ENCODE measurements at places on chromosomes 7 and 10.

DNA sequence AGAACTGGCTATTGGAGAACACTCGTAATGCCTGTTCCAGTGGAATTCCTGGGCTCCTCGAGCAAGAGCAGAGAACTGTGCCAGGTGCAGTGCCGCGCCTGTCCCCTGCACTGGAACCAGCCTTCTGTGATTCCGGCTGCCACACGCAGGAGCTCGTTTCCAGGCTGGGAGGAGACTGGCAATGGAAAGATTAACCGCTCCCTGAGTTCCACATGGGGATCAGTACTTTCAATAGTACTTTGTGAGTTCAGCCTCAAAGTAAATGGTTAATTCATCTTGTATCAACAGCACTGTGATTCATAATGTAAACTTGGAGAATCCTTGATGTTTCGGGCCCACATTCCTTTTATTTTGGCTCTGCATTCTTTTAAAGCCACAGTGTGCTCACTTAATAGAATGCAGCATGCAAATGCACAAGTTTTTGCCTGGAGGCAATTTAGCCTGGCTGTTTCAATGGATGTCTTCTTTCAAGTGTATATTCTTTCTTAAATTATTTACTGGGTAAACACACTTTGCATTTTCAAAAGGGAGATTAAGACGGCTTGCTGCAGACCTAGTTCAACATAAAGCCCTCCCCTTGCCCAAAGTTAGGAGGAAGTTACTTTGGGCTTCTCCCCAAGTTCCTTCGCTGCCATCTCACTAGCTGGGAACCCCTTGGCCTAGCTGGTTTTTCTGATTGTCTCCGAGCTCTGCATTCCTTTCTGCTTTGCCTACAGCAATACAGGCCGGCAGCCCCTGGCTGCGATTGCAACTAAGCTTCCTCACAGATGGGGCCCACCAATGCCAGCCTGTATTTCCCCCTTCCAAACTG, 138.1 kb upstream of the TCF7L2 start:
- no peak for DNase-seq

DNA sequence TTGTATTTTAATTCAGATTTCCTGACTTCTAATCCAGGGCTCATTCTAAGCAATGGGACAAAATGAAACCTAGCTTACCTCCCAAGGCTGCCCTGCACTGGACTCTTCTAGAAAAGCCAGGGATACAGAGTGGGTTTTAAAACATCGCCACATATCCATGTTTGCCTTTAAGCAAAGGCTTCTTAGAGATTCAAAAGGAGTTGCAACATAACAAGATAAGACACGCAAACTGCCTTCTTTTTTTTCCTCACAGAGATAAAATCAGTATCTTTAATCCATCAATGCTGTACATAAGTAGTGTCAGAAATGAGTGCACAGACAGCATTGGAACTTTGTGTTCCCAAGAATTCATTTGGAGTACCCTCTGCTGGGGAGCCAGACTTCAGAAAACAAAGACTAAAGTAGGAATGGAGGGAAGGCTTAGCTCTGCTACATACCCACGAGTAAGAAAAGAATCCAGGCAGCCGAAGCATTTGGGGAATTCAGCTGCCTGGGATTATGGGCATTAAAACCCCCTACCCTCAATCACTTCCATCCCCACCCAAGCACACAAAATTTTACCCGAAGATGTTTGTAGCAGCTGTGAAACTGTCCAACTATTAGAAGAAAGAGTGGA, 427.8 kb downstream of the ARL4A start:
- DNase-seq: no peak

DNA sequence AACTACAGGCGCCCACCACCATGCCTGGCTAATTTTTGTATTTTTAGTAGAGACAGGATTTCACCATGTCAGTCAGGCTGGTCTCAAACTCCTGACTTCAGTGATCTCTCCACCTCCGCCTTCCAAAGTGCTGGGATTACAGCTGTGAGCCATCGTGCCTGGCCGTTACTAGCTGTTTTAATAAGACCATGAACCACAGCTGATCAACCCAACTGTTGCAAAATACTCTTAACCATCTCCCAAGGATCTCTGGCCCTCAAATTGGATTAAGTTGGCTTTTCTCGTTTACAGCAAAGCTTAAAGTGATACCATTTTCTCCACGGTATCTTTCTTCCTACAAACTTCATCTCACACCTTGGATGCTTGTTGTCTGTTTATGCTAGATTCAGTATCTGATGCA, 18.3 kb downstream of the ZFAND2A start:
- DNase-seq: no peak

GRCh38 chr7:26159243-26159642, 7.2 kb downstream of the NFE2L3 start:
- DNase-seq: no peak

GRCh38 chr10:76017733-76018433, 586.5 kb downstream of the LRMDA start:
- no peak for DNase-seq

DNA sequence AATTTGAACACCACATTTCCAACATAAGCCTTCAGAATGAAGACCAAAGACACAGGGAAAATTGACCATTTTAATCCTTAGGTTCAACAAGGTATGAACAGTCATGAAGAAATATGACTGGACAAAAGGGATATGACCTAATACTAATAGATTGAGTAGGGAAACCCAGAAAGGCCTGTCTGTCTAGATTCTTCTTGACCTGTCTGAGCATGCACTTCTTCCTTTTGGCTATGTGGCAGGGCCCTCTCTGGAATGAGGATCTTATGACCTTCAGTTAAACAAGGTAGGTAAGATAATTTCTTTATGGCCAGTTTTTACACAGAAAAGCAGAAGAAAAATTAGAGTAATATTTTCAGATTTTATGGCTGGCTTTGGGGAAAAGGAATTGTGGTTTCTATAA, 3.0 kb upstream of the PHYHIPL start:
- no peak for DNase-seq

DNA sequence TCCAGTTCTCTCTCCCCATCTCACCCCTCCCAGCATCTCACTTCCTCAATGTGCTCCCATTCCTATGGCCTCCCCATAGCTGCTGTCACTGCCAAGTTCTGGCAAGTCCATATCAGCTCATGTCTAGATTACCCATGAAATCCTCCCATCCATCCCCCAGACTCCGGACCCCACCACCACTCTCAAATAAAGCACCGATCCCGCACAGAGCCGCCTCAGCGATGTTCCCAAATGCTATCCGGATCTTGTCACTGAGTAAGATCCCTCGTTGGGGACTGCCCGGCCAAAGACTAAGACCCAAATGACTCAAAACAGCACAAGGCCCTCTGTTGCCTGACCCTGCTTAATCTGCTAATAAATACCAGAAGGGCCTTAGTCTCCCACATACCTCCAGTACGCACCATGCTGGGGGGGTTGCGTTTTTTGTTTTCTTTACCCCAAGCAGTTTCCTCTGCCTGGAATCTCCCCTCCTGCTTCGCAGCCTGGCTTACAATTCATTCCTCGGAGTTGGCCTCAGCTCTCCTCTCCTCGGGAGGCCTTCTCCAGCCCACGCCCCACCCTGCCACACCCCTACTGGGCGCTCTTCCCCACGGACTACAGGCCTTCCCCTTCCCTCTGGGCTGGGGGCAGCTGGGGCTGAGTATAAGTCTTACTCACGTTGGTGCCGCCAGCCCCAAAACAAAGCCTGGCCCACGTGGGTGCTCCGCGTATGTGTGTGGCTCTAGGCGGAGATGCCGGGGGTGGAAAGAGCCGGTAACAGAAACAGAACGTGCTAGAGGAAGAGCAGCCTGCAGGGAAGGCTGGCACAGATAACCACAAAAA, 1.8 kb upstream of the DUSP5 start:
- no peak for DNase-seq

DNA sequence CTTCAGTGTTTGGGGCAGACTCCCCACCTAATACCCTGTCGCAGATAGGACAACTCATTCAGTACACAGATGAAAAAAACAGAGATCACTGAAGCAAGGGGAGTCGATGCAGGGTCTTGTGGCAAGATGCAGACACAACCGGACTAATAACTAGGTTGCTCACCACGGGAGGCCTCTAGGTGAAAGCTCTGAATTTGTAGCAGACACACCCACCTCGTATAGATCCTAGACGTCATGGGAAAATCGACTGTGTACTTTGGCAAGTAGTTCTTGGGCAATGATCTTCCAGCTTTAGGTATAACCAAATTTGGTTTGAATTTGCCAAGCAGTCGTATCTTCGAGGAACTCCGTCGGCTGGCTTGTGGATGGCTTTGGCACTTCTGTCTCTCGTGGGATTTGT, 88.1 kb downstream of the TCF7L2 start:
- DNase-seq: no peak

DNA sequence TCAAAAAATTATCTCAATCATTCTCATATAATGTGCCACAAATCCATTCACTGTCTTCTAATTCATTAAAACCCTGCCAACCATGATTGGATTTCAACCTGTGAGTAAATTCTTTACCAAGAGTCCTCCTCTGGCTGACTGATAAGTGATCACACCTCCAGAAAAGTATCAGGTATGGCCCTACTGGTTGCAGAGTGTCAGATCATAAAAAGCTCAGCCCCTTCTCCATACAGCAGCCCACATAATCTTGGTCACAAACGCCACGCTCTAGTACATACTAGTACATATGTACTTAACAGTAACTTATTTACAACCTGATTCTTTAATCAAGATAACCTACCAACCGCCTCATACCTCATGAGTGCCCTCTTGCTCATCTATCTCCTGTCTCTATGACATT, 26.1 kb downstream of the UBE2H start:
- DNase-seq: no peak

GRCh38 chr10:69624245-69624786, 5.7 kb upstream of the FAM241B start:
- DNase-seq: no peak

- DNase-seq: no peak
Measured at GRCh38 chr10:72316386-72316700, 38.4 kb downstream of the DNAJB12 start.

- DNase-seq: no peak
Measured at GRCh38 chr7:158270106-158270775, 317.4 kb downstream of the PTPRN2 start.

DNA sequence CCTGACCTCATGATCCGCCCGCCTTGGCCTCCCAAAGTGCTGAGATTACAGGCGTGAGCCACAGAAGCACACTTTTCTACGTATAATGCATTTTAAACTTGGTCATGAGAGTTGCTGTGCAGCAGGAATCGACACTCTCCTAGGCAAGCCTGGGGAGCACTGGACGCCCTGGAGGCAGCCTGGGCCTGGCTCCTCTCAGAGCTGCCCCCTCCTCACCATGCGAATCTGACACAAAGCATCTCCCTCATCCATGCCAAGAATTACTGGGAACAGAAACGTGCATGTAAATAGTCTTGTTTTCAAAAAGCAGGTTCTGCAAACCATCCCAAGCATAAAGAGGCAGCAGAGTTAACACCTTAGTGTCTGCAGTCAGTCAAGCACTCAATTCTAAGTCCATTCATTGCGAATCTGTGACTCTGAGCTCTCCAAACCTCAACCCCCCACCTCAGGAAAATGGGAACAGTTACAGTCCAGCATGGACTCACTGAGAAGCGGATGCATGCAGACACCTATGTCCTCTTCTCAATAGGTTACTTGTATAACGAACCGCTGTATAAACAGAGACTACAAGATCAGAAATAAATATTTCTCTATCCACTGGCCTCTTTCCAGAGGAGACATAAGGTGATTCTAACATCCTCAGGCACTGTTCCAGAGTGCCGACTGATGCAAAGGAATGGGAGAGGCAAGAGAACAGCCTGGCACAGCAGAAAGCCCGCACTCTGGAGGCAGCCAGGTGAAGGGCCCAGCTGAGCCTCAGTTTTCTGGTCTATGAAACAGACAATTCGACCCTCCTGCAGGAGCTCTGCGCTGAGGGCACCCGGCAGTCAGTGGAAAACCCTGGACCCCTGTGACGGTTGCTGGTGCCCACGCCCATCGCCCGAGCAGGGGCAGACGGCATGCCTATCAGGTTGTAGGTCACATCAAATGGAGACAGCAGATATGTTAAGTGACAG, 68.9 kb downstream of the MAD1L1 start:
- DNase-seq: no peak

- no peak for DNase-seq
Measured at GRCh38 chr10:87979847-87980246, 116.4 kb downstream of the PTEN start.

- no peak for DNase-seq
Measured at GRCh38 chr10:18155321-18155720, 15.1 kb downstream of the CACNB2 start.

GRCh38 chr10:89973326-89973725, 271.9 kb downstream of the KIF20B start:
- DNase-seq: no peak

- no peak for DNase-seq
Measured at GRCh38 chr7:155907450-155908200, 95.4 kb upstream of the SHH start.

DNA sequence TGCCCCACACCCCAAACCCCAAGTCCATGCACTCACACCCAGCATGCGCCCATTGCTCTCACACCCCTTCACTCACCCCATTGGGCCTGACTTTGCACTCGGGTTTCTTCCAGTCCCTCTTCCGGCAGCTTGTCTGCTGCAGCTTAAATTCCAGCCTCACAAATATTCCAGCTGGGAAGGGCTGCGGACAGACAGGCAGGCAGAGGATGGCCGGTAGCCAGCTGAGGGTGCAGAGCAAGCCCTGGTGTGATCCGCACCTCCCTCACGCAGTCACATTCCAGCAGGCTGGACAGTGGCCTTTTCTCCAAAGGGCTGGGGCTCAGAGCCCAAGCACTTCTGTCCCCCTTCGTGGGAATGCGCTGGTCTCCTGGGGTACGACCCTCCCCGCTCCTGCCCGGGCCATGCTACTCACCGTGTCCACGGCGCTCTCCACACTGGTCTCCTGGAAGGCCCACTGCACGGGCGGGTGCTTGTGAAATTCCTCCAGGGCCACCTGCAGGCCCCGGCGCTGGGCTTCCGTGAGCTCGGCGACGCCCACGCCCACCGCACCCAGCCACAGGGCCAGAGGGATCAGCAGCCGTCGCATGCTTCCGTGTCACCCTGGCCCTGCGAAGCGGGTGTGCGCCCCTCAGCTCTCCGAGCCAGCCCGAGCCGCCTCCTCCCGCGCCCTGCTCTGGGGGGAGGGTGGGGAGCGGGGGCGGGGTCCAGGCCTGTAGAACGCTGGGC, 1.2 kb downstream of the RARRES2 start:
- no peak for DNase-seq

Measured in stimulated activated CD8-positive, alpha-beta memory T cell treated with anti-CD3 and anti-CD28 coated beads, Interleukin-12 subunit alpha, Interleukin-12 subunit beta, amount 100 ng/mL, for 1 hour (primary cell).